ENCODE measurements at places on chromosomes 1 and 21. TPM values are rescaled to one million over a fixed set of nuclear protein-coding genes. Genes with fewer than 3 reads are reported as not detected.

The WNT4 gene
- total RNA-seq, result 0.10 TPM

DNA sequence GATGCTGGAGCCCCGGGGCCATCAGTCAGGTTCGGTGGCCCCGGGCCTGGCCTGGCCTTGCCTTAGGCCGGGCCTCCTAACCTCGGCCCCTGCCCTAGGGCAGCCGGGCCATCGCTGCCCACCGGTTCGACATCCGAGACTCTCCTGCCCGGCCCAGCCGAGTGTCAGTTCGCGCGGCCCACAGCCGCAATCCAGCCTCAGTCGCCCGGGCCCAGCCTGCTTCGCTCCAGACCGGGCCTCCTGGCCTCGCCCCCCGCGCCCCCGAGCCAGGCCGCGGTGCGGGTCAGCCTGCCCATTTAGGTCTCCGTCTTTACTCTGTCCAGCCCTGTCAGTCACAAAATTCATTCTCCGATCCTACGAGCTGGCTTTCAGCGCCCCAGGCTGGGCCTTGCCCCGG is 777 bp downstream of the LRRC41 start:
- DNase-seq, result no peak

The NBPF20 gene
- 2.8 TPM for total RNA-seq

DNA sequence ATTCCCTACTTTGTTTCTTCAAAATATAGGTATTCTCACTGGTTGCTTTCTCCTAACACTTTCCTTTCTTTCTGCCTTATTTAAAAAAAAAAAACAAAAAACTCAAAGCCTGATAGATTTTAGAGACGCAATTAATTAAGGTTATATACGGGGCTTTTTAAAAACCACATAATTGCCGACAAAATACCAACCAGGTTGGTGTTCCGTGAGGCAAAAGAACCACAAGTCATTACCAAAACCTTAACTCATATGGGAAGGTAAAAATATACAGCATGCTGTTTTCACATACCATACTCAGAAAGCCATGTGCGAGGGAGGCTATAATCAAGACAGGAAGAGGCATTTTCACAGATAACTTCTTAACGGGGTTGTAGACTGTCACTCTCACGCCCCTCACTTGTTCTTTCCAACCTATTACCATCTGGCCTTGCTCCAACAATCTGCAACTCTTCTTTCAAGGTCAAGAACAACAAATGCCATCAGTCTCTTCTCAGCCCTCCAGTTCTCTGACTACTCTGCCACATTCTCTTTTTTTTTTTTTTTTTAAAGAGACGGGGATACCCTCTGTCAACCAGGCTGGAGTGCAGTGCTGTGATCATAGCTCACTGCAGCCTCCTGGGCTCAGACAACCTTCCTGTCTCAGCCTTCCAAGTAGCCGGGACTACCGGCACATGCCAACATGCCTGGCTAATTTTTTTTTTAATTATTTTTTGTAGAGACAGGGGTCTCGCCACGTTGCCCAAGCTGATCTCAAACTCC is 102.6 kb downstream of the APP start:
- DNase-seq, result no peak

DNA sequence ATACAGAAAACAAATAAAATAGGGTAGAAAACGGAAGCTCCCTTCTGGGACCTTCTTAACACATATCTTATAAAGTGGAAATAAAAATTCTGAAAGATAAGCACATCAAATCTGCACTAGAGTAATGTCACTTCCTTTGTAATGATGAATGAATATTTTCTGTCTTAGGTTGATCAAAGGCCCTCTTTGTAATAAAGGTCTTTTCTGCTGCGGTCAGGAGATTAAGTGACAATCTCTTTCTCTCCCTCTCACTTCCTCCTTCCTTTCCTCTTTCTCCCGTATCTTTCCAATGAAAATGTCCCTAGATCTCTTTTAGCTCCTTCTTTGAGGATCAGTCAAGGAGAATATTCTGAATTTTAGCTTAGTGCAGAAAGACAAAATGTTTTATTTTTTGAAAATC is 33.8 kb downstream of the TMCO1 start:
- DNase-seq, result no peak

The SPATA1 gene
- total RNA-seq, result 0.71 TPM

GRCh38 chr1:60573121-60573520 is 499.6 kb upstream of the C1orf87 start:
- no peak for DNase-seq

The TBX19 gene
- 0.87 TPM for total RNA-seq

- no peak for DNase-seq
Observed at GRCh38 chr1:46490656-46491442, 1.2 kb downstream of the DMBX1 start.

DNA sequence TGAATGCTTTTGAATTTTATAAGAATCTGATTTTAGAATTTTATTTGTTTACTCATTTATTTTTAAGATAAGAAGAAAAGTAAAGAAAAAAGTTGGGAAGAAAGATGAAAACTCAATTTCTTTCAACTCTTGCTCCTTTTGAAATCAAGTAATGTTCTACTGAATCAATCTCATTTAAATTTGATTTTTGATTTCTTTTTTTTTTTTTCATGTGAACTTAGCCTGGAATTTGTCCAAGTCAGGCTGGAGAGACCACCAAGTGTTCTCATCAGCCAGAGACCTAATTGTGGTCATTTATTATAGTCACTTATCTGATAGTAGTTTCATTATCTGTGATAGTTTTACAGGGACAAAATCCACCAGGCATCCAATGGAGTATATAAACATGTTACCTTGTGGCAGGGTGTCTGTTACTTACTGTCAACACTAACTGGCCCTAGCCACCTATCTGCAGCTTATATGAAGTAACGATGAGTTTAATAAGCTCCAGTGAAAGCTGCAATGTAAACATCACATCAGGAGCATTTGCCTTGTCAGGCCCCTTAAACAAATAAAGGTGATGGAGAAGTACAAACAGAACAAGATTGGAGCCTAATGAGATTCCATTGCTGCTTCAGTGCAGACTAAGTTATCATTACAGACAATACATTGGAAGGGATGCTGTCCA is 39.2 kb downstream of the HLX start:
- no peak for DNase-seq

DNA sequence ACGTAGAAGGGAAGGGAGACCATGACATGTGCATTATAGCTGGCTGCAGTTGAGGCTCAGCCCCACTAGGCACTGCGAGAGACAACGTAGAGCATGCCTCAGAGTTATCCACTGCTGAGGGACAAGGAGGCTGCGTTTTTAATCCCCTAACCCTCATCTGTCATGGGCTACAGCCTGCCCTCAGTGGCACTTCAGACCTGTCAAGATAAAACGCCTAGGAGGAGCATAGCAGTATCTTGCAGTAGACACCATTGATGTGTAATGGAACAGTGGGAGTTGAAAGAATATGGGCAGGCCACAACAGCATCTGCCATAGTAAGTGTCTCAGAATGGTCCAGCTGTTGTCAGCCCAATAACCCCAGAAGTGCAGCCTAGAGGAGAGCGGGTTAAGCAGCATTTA is 307.0 kb upstream of the PTBP2 start:
- DNase-seq, result no peak

Measured in mesenteric fat pad (tissue), 1 donor.